Left renal pelvis (tissue), 4 donors: ENCODE measurements at places on chromosomes 4 and X.

DNA sequence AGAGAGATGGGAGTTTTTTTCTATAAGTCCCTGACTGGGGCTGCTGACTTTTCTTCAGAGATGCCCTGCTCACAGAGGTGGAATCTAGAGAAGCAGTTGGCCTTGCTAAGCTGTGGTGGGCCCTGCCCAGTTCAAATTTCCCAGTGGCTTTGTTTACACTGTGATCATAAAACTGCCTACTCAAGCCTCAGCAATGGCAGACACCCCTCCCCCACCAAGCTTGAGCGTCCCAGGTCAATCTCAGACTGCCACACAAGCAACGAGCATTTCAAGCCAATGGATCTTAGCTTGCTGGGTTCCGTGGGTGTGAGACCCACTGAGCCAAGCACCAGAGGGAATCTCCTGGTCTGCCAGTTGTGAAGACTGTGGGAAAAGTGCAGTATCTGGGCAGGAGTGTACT, 199.8 kb upstream of the WDFY3 start:
- no peak for DNase-seq

DNA sequence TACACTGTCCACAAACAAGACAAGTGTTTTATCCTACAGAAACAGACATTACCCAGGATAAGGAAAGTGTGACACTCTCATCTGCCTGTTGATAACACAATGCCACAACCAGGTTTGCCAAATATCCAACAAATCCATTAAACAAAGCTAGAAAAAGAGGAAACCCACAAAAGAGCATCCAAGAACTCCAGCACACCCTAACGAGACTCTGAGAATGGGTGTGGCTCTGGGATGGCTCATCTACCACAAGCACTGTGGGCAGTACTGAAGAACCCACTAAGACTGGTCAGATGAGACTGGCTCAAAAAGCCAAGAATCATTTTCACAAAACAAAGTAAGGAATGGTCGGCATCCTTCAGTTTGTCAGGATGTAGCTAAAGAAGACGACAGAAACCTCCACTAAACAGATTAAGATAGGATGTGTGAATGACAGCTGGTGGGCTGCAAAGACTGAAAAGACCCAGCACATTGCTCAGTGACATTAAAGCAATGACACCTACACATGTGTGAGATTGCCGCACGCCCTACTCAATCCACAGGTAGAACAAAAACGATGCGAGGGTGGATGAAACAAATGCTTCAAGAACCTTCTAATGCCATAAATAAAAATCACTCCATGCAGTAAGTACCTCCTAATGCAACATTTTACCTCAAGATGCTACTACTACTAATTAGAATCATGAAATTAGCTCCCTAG, 14.7 kb downstream of the ATP8A1 start:
- DNase-seq, result no peak

DNA sequence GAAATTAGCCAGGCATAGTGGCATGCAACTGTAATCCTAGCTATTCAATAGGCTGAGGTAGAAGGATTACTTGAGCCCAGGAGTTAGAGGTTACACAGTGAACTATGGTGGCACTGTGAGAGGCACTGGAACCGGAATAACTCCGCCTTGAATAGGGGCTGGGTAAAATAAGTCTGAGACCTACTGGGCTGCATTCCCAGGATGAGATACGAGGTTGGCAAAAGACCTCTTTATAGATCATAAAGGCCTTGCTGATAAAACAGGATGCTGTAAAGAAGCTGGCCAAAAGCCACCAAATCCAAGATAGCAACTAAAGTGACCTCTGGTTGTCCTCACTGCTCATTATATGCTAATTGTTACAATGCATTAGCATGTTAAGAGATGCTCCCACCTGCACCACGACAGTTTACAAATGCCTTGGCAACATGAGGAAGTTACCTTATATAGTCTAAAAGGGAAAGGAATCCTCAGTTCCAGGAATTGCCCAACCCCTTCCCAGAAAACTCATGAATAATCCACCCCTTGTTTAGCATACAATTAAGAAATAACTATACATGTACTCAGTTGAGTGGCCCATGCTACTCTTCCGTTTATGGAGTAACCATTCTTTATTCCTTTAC, 88.6 kb downstream of the CENPC start:
- no peak for DNase-seq

DNA sequence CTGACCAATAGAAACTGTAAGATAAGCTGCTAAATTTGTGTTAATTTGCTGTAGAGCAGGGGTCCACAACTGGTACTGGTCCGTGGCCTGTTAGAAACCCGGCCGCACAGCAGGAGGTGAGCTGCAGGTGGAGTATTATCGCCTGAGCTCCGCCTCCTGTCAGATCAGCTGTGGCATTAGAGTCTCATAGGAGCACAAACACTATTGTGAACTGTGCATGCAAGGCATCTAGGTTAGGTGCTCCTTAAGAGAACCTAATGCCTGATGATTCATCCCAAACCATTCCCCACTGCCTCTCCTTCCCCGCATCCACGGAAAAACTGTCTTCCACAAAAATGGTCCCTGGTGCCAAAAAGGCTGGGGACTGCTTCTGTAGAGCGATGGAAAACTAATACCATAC, 19.7 kb downstream of the FBXW7 start:
- no peak for DNase-seq

DNA sequence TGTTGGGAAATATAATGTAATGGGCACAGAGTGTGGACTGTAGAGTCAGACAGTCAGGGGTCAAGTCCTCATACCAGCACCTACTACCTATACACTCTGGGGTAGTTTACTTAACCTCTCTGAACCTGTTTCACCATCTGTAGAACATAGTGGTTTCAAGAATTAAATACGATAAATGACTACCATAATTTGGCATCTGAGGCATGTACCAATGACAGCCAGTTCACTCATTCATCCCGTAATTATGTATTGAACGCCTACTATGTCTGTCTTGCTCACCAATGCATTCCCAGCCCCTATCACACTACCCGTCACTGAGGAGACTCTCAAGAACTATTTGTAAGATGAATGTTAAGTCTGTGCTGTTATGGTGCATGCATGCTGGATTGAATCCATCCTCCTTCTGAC, 2.0 kb upstream of the FGB start:
- no peak for DNase-seq

GRCh38 chr4:109798866-109799265, 2.9 kb downstream of the CFI start:
- DNase-seq, result no peak

GRCh38 chr4:93346840-93347239, 481.7 kb upstream of the ATOH1 start:
- DNase-seq, result no peak

- no peak for DNase-seq
Measured at GRCh38 chrX:84712621-84713020, 210.4 kb upstream of the HDX start.

DNA sequence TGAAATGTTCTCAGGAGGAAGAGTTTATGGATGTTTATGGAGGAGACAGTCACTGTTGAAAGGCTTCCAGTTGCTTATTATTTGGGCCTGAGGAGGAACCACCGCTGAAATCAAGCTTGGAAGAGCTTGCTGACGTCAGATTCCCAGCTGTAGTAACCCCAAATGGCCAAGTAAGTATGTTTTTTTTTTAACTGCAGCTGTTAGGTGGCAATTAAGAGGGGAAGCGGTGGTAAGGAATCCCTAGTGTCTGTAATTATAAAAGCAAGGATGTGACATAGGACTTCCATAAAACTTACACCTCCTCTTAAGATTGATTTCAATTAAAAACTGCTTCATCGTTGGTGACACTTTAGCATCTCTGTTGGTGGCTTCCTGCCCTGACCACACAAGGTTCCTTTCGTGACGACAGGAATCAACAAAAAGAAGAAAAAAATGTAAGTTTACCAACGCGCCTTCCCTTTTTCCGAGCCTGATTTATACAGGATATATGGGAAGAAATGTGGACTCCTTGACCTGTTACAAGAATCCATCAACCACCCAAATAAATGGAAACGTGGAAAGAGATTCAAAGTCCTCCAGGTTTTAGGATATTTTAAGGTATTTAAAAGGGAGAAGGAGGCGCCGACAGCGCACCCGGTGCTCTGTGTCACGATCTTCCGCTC, 884 bp downstream of the RELL1 start:
- no peak for DNase-seq

GRCh38 chr4:189828081-189828697, 112.5 kb upstream of the FRG1 start:
- no peak for DNase-seq

DNA sequence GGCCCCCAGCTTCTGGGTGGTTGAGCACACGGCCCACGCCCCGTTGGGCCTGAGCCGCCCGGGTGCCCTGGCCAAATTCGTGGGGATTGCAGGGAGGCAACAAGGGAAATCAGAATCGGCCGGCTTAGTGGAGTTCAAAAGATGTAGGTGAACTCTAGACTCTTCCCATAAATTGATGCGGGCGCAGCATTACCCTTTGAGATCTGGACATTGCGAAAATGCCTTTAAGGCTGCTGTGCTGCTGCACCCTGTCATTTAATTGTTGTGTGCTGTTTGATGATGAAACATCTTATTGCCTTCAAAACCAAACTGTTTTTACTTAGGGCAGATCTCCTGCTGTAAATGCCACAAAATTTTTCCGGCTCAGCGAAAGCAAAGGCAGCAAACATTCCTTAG, 409 bp upstream of the MPP1 start:
- DNase-seq, result no peak

DNA sequence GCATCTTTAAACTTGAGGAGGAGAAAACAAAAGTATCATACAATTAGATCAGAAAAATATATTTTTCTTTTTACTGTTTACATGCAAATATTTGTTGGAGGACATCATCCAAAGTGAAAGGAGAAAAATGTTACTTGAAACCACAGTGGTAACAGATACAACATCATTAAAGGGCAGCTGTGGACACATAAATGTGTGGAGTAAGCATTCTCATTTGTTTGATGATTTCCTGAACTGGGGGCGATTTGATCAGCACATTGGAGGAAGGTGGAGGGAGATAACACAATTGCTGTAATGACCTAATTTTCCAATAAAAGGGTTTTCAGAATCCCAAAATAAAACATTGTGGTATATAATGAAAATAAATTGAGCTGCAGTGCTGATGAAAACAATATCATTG, 314.5 kb upstream of the HS3ST1 start:
- DNase-seq, result no peak

GRCh38 chr4:157791236-157791635, 381.6 kb downstream of the GASK1B start:
- no peak for DNase-seq

- DNase-seq, result no peak
Measured at GRCh38 chr4:96016634-96017299, 176.9 kb downstream of the PDHA2 start.

DNA sequence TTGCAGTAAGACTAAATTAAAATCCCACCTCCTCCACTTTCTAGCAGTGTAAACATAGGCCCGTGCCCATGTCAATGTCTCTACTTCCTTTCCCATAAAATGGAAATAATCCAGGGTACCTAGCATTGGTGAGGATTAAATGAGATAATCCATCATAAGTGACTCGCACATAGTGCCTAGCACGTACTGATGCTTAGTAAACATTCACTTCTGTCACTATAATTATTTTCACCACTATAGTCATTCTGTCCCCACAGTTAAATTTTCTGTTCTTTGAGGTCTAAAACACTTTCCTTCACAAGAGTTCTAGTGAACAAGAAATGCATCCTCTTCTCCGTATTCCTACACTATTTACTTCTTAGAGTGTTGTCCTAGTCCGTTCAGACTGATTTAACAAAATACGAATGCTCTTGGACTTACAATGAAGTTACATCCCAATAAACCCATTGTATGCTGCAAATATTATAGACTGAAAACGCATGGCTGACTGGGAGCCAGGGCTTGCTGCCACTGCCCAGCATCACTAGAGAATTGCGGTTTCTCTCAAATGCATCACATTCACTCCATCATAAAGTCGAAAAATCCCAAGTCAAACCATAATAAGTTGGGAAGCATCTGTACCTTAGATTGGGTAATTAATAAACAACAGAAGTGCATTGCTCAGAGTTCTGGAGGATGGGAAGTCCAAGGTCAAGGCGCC, 10.6 kb downstream of the ARAP2 start:
- DNase-seq, result no peak

GRCh38 chr4:84336964-84337705, 162.0 kb downstream of the NKX6-1 start:
- DNase-seq, result no peak

GRCh38 chr4:31104577-31104976, 384.4 kb downstream of the PCDH7 start:
- no peak for DNase-seq

DNA sequence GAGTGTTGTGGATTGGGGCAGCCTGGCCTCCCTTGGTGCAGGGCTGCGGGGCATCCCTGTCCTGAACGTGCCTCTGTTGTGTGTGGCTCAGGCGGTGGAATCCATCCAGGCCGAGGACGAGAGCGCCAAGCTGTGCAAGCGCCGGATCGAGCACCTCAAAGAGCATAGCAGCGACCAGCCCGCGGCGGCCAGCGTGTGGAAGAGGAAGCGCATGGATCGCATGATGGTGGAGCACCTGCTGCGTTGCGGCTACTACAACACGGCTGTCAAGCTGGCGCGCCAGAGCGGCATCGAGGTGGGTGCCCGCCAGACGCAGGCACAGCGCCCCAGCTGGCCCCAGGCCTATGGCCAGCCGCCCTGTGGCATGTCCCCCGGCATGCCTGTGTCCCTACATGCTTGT, 25.6 kb downstream of the MAEA start:
- DNase-seq, result no peak

DNA sequence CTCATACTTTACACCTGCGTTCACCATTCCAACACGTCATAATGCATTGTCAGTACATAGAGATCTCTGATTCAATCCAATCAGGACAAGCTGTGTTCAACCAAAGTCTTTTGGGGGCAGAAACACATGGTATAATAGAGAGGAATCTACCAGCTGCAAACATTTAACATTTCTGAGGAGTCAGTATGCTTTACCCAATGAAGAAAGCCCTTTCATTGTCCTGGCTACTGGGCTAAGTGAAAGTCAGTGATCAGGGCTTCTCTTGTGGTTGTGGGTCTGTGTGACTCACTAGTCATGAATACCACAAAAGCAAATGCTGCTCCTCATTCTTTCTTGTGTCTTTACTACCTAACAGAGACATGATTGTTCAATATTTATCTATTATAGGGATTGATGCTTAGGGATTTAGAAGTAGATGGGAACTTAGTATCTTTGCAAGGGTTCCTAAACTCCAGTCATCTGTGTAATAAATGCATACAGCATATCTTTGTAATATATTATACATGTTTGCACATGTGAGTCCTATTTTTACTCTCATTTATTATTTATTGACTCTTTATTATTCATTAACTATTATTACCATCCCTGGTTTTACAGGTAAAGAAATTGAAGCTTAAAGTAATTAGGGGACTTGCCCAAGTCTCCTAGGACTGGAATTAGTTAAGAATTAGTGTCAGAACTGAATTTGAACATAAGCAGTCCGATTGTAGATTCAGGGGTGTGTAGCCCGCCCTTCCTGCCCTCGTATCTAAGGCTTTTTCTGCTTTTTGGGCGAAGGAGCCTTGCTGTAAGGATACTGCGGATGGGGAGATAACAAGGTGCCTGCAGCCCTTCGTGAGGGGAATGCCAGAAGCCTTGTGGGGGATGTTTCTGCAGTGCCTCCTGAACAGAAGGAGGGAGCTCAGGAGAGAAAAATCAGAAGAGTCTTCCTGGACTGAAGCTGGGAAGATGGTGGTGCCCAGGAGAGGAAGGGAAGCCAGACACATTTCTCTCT, 353.1 kb upstream of the BOD1L1 start:
- DNase-seq, result no peak
